ENCODE measurements at places on chromosomes 3 and 15.

DNA sequence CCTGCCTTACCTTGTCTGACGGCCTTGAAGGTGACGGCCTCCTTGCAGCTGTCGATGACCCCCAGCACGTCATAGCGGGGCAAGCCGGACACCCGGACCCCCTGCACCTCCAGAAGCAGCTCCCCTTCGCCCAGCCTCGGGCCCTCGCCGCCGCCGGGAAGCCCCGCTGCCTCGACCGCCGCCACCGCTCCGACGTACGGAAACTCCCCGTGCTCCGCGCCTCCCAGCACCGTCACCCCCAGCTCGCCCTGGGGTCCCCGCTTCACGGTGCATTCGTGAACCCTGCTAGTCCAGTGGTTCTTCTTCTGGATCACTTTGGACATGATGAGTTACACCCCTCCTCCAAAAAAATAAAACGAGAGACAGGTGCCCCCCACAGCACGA lies 740 bp downstream of the MAGI1 start:
- DNase-seq = no peak

GRCh38 chr3:186025161-186025560 lies 83.7 kb downstream of the ETV5 start:
- peak; percentile 32 for DNase-seq

DNA sequence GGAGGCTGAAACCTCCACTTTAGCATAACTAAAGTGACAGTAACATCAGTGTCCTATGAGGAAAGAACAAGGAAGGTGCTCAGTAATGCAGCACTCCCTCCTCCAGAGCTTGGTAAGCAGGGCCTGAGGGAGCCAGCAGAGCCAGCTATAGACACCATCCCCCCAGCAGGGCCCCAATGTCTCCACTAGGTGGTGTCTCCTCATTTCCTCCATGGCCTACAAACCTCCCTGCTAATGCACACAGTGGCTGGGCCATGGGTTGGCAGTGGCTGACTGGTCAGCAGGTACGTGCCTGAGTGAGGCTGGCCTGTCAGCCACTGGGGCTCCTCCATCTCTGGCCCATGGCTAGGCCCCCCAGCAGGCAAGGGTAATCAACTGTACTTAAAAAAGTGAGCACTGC lies 13.6 kb downstream of the MRPS25 start:
- DNase-seq = peak; percentile 19

- no peak for DNase-seq
Observed at GRCh38 chr15:80118956-80119355, 33.8 kb upstream of the FAH start.

DNA sequence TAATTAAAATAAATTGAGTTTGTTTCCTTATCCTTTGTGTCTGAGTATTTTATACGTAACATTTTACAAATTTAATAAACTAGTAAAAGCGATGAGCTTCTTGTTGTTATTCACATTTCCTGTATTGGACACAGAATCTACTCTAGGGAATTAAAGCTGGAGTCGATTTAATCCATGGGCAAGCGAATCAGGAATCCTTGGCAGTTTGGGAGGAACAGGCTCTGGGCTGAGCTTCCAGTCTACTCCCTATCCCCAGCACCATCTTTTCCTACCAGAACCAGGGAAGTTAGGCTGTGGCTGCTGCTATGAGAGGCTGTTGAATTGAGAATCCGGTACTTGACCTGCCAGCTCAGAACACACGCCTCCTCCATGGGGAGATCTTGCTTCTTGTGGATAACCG lies 437.3 kb upstream of the TPM1 start:
- no peak for DNase-seq

DNA sequence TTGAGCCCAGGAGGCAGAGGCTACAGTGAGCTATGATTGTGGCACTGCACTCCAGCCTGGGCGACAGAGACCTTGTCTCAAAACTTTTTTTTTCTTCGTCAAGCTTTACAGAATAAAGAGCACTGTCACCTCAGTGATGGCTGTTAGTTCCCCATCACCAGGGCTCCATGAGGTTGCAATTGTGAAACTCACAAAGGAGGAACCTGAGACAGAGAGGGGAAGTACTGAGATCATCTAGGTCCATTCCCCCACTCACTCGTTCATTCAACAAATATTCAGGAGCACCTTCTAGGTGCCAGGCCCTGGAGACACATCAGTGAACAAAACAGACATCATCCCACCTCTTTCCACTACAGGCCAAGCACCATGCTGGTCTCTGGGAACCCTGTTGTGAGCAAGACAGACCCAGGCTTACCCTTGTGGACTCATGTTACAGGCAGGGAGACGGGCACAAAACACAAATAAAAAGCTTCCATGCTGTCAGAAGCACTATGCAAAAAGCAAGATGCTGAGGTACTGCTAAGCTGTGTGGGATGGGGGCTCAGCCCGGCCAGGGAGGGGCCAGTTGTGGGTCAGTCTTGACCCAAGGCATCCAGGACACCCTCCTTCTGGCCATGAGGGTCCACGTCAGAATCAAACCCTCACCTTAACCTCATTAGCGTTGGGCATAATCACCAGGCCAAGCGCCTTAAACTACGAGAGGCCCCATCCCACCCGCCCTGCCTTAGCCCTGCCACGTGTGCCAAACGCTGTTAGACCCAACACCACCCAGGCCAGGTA lies 2.1 kb upstream of the RHO start:
- no peak for DNase-seq

DNA sequence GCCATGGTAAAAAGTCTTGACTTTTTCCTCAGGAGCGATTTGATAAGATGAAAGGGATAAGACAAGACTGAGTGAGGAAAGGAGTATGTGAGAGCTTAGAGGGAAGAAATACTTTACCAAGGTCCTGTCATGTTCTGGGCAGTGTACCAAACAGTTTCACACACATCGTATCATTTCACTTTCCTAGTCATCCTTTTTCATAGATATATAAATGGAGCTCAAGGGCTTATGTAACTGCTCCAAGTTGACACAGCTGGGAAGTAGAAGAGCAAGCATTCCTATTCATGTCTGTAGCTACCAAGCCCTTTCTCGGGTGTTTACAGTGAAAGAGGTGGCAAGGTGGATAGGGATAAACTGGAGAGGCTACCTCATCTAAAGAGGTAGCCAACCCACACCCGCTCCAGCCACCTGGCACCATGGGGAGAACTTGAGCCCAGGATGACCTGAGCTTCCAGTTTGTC lies 57.4 kb downstream of the MRPS25 start:
- DNase-seq = no peak

GRCh38 chr3:178826435-178827123 lies 245.0 kb downstream of the ZMAT3 start:
- DNase-seq = no peak

DNA sequence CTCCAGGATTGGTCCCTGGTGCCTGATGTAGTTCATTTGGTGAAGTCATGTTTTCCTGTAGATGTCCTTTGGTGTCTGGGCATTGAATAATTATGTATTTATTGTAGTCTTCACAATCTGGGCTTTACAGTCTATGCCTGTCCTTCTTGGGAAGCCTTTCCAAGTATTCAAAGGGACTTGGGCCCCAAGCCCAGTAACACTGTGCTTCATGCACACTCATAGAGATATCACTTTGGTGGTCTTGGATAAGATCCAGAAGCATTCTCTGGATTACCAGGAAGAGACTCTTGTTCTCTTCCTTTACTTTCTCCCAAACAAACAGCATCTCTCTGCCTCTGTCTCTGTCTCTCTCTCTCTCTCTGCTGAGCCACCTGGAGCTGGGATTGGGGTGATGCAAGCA lies 281.1 kb upstream of the GOLGA6L4 start:
- no peak for DNase-seq

- no peak for DNase-seq
Observed at GRCh38 chr3:50155891-50156290, 767 bp downstream of the SEMA3F start.

DNA sequence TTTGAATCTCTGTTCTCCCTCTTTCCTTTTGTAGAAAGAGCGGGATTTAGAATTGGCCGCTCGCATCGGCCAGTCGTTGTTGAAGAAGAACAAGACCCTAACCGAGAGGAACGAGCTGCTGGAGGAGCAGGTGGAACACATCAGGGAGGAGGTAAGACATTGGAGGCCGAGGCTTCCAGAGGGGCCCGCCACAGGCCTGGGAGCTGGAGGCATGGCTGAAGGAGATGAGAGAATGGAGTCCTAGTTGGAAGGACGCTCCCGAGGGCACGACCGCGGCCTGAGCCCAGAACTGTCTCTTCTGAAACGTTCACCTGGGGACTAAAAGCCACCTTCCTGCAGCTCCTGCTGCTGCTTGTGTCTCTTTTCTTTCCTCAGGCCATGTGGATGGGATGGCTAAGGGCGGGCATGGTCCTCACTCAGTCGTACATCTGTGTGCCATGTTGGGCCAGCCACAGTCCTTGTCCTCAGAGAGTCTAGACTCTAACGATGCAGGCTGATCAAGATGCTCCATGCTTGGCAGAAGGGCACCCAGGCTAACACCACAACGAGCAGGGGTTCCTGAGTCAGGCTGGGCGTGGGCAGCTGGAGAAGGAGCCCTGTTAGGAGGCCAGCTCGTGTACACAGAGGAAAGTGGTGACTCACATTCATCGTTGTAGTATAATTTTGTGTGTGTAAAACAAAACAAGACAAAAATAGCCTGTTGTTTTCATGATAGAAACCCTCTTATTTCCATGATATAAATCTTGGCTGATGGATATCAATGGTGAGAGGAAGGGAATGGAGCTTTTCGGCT lies 81.1 kb downstream of the CCK start:
- DNase-seq = no peak

GRCh38 chr3:58519668-58520402 lies 17.2 kb downstream of the ACOX2 start:
- DNase-seq = no peak

DNA sequence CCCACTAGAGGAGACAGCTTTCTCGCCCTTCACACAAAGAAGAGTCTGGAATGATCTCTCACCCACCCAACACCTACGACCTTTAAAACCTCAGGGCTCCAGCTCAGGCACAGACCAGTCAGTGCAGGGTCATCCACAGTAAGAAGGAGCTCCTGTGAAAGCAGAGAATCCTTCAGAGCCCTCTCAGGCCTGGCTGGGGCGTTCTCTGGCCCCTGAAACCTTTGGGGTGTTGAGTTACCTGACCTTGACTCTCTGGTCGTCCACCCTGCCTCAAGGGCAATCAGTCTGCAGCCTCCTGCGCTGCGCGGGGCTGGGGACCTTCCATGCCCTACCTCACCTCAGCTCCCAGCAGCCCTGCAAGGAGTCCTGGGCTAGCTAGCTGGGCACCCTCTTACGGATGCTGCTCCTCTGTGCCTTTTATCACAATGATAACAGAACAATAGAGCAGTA lies 106.2 kb downstream of the ADCY5 start:
- DNase-seq = no peak

DNA sequence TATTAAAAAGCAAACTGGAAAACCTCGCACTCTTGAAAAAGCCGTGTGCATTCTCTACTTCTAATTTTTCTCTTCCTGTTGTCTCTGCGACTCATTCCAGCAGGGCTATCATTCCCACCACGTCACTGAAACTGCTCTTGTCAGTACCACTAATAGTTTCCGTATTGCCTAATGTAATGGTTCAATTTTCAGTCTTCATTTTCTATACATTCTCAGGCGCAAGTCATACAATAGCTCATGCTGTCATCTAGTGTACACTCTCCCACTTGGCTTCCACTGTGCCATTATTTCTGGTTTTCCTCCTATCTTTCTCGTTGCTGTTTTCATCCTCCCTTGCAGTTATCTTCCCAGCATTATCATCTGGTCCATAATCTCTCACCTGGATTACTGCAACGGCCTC lies 160.2 kb downstream of the SPATA16 start:
- no peak for DNase-seq

- no peak for DNase-seq
Observed at GRCh38 chr3:136728473-136728872, 23.7 kb downstream of the STAG1 start.

GRCh38 chr3:138569090-138569489 lies 25.0 kb downstream of the CEP70 start:
- DNase-seq = no peak

DNA sequence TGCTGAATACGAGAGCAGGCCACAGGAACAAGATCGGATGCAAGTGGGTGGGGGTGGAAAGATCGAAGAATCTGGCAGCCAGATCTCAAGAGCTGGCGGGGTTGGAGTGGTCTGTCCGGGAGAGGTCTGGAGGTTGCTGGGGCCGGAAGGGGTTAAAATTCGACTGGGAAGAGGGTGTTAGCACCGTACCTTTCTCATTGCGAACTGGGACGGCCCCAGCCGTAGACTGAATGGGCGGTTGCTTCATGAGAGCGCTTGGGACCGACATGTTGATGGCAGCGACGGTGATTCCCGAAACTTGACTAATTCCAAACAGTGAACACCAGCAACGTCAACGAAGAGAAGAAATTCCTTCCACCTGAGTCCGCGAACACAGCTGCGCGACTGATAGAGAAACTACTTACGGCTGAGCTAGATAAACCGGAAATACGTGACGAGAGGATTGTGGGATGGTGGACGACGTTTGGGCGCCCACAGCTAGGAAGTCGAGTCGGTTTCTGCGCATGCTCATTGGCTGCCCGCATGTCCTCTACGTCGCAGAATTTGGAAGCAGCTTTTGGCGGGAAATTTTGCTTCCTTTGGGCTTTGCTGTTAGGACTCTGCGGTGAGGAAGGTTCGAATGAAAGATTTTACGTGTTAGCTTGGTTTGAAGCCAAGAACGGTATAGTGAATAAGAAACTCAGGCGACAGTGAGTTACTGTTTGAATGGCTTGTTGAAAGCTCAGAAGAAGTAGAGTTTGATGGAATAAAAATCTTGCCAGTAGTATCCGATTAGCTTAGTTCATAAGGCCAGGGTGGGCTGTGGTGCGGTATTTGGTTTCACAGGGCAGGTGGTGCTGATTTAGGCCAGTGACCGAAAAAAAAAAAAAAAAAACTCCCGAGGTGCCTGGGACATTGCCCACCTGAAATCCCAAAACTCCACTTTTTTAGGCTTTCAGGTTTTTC lies at the start of gene MFAP1:
TSS of gene MFAP1 (minus strand) at position 389 of the 945 bp plus-strand sequence. CDS start at position 268, 121 bp downstream.
- peak; percentile 86 for DNase-seq

GRCh38 chr3:111521891-111522290 lies 20.1 kb upstream of the CD96 start:
- DNase-seq = no peak

DNA sequence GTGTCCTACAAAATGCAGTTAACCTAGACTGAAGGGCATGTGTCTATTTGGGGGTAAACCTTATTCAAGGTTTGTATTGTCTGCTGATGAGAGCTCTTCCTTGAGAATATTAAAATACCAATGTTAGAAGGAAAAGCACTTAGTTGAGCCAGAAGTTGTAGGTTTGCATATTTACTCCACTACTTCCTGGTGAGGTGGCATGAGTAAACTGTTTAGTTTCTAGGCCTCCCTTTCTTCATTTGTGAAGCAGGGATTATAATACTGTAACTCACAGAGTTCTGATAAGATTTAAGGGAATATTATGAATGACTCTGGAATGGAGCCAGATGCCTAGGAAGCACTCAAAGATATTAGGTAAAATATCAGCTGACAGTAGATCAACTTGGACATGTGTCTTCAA lies 46.7 kb downstream of the CD200R1L start:
- no peak for DNase-seq

DNA sequence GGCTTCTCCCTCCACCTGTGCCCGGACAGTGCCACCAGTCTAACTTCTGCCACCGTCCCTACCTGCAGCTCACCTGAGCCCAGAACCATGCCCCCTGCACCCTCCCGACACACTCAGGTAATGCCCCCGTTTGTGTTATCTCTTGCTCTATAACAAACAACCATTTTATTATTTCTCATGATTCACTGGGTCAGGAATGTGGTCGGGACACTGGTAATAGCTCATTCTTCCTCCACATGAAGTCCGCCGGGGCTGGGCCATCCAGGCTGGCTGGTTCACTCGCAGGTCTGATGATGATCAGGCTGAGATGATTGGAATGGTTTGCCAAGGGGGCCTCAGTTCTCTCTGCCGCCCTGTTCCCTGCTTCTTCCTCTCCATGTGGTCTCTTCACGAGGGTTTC lies 20.3 kb upstream of the NR2E3 start:
- DNase-seq = no peak
